ENCODE measurements at places on chromosomes 11 and 22. TPM values are rescaled to one million over a fixed set of nuclear protein-coding genes. Genes with fewer than 3 reads are reported as not detected.

Gene RIBC2
- total RNA-seq: 9.7 TPM

DNA sequence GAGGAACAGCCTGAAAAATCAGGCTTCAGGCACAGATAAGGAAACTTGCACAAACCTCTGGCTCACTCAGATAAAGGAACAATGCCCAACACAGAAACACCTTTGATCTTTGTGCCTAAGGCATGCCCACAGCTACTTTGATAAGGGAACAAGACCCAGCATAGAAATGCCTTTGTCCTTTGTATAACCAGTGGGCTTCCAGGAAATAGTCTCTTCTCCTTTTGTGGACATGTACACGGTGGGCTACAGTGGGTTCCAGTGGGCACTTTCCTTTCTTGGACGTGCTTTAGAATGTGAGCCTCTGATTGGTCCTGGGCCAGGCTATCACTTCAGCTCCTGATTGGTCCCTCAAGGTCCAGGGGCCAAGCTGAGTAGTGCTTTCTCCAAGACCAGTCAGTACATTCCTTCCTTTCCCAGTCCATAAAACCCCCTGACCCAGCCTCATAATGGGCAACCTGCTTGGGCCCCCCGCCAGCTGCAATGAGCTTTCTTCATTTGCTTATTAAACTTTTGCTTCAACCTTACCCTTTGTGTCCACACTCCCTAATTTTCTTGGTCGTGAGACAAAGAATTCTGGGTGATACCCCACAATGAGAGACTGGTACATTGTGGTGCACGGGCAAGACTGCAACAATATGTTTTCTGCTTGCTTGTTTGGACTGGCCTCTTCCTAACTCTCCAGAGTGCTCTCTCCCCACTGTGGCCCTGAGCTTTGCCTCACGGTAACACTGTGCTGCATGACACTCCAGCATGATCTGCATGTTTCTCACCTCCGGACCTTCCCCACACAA, 1.7 kb upstream of the CABIN1 start:
- DNase-seq: no peak

DNA sequence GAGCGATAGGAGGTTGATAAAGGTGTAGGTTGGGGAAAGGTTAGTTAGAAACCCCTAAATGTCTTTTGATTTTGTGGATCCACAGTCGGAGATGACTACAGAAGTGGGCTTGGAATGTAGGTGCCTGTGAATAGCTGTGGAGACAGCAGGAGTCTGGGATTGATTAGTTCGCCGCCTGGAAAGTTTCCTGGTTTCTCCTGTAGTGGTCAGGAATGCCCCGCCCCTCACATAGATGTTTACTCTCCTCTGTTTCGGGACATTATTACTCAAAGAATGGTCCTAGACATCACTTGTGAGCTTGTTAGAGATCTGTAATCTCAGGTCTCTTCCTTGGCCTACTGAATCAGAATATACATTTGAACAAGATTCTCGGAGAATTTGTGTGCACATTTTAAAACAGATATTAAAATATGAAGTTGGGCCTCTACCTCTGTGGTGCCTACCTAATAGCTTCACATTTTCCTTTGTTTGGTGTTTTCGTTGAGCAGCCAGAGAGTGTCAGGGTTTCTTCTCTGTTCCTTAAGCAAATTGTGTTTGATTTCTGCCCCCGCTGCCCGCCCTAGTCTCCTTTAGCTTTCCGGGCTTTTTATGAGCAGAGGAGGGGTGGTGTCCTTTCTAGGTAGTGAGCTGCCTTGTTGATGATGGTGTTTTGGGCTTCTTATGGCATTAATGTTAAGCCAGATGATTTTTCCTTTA, 89.4 kb downstream of the PPP6R3 start:
- no peak for DNase-seq

Gene FAU
- 1,040 TPM for total RNA-seq

GRCh38 chr11:70528794-70529580, 130.7 kb downstream of the CTTN start:
- no peak for DNase-seq

DNA sequence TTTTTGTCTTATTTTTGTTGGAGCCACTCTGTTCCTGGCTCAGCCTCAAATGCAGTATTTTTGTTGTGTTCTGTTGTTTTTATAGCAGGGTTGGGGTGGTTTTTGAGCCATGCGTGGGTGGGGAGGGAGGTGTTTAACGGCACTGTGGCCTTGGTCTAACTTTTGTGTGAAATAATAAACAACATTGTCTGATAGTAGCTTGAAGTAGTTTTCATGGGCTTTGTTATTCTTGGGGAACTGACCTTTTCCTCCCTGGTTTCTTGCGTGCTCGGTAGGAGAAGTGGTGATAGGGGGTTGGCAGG, 6.0 kb upstream of the MCM5 start:
- DNase-seq: no peak

- DNase-seq: no peak
These were observed 51.0 kb downstream of the SVIP start for GRCh38 chr11:22778642-22779041.

DNA sequence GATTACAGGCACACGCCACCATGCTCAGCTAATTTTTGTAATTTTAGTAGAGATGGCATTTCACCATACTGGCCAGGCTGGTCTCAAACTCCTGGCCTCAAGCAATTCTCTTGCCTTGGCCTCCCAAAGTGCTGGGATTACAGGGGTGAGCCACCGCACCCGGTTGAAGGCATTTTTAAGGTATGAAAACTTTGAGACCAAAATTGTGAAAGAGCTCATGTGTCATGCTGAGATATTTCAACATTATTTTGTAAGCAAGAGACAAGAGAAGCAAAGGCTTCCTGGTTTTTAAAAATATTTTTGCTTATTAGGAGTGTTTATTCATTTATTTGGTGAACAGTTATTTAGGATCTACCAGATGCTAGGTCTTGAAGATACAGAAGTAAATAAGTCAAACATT, 6.8 kb downstream of the NHERF4 start:
- DNase-seq: no peak

DNA sequence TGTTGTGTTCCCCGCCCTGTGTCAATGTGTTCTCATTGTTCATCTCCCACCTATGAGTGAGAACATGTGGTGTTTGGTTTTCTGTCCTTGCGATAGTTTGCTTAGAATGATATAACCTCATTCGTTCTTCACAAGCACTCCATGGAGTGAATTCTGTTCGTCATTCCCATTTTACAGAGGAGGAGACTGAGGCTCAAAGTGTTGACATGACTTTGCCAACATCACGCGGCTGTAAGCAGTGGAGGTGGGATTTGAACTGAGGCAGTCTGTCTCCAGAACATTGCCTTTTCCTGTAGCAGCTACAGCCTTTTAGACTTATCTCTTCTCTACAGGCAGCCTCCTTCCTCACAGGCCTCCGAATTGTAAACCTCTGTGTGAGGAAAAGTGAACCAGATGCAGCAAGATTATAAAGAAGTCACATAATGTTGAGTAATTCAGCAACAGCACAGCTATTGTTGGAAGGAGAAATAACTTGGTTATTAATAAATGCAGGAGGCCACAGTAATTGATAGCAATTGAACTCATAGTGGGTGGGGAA, 74.6 kb downstream of the MYO18B start:
- no peak for DNase-seq

DNA sequence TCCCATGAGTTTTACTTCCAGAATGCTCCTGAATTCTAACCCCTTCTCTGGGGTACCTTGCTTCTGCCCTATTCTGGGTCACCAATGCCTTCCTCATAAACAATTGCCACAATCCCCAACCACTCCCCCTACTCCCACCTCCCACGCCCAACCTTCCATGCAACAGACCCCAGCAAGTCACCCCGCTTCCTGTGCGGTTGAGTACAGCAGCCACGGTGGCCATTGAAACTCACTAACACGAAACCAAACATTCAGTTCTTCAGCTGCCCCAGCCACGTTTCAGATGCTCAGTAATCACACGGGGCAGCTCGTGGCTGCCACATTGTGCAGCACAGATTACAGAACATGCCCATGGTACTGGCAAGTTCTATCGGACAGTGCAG, 3.7 kb upstream of the BCR start:
- DNase-seq: no peak

DNA sequence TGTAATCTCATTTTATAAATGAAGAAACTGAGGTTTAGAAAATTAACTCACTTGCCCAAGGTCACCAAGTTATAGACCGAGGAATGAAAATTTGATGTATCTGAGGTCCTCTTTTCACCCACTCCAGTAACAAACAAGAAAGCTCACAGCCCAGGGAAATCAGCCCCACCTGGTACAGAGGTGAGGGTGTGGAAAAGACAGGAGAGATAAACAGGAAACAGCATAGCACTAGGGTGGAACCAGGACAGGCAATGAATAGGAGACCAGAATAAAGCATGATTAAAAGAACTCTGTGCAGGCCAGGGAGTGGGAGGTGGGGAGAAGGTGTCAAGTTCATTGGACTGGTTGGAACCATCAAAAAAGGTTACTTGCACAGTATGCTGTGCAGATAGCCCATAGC, 46.2 kb upstream of the SMCO4 start:
- no peak for DNase-seq

DNA sequence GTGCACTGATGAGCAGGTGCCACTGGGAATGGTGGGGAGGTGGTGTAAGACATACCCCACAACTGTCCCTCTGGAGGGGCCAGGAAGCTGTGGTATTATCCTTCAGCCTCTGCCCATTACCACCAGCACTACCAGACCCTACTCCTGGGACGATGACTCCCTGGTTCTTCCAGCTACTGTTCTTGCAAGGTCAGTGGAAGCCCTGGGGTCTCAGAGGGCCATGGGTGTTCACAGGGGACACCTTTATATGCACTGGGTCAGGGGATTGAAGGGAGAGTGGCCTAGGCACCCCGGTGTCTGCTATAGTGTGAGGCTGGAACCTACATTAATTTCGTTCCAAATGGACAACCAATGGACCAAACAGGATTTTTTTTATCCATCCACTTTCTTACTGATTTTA, 102.1 kb downstream of the RPS6KA4 start:
- no peak for DNase-seq

DNA sequence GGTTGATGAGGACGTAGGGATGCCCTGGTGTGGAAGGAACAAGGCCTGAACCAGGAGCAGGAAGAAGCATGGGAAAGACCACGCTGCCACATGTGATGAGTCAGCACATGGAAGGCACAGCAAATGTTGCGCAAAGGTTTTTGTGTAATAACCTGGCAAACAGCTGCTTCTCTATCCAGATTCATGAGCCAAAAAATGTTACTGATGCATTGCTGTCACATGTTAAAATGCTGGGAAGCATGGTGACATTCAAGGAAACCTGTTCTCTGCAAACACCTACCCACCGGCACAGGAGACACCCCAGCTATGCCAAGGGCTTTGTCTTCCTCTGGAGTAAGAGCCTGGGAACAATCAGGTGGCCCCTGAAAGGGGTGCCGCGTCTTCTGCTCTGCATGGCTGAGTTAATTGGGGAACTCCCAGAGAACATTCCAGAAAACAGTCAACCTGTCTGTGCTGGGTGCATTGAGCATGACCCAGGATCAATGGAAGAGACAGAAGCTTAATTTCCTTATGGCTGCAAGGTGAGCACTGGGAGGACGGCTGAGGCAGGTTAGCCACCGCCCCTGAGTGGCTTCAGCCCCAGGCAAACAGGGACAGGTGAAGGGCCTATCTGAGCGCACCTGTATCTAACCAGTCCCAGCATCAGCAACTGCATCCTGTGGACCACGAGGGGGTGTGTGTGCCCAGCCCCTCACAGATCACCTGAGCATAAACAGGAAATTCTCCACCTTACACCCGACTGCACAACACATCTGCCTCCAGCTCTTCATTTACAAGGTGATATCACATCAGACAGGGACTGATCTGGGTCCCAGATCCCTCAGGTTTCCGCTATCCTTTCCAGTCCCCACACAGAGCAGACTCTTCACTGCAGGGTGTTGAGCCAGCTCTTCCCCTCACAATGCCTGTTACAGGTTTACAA, 108.4 kb downstream of the GGTLC2 start:
- DNase-seq: no peak

DNA sequence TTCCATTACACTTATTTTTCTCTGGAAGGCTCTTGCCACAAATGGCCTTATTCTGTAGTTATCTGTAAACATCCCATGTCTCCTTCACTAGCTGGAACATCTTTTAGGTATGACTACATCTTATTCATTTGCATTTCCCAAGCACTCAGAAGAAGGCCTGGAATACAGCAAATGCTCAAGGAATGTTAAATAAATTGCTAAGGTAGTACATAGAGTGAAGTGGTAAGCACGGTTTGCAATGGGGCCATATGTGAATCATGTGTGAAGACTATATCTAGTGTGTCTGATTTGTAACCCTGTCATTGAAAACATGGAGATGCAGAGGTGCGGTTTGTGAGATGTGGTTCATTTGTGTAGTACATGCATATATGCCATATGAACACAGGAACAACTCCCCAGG, 33.5 kb downstream of the GDPD4 start:
- no peak for DNase-seq

DNA sequence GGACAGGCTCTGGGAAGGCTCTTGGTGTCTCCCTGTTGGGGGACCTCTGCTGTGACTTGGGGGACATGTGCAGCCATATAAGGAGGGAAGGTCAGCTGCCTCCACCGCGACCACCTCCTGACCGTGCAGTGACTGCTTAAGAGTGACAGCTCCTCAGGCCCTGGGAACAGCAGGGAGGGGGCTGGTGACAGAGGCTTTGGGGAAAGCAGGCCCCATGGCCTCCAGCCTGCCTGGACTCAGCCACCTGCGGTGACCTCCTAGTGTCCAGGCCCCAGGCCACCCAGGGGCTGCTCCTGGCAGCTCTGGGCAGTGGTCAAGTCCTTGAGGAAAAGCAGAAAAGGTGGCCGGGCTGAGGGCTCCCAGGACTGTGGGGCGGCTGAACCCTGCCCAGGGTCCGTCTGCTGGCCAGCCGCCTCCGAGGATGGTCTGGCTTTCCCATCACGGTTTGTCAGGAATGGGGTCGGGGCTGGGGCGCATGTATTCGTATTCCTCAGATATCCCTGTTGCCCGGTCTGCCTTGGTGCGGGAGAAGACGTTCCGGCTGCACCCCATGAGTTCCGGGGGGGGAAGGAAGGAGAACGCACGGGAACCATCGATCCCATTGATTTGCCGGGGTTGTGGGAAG, 96.8 kb downstream of the WNT7B start:
- DNase-seq: no peak

Gene EIF1AD
- total RNA-seq: 86.8 TPM

DNA sequence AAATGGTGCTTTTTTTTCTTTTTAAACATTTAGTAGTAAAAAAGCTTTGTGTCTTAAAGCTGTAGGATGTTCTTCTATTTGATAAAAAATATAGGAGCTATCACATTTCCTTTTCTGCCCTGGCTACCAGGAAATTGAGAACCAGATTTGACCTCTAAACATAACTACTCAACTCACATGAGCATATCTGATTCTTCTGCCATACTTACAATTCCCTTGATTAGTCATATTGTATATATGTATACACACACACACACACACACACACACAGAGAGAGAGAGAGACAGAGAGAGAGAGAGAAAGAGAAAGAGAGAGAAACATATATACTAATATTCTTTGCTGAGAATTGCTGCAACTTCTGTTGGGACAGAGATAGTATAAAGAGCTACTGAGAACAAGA, 23.0 kb upstream of the GDPD4 start:
- no peak for DNase-seq

GRCh38 chr22:38314933-38315822, 2.1 kb downstream of the CSNK1E start:
- DNase-seq: no peak

- no peak for DNase-seq
These were observed 207.0 kb downstream of the MN1 start for GRCh38 chr22:27594474-27595134.
